Lower leg skin (tissue), 4 donors: ENCODE measurements at places on chromosomes 16 and 17. TPM values are rescaled to one million over a fixed set of nuclear protein-coding genes. Genes with fewer than 3 reads are reported as not detected.

- DNase-seq: no peak
These were observed 4.3 kb upstream of the PABPN1L start for GRCh38 chr16:88870608-88871348.

GRCh38 chr17:79269620-79270019 lies 195.0 kb downstream of the ENGASE start:
- no peak for DNase-seq

PPP4C gene
- total RNA-seq: 75.4 TPM

DNA sequence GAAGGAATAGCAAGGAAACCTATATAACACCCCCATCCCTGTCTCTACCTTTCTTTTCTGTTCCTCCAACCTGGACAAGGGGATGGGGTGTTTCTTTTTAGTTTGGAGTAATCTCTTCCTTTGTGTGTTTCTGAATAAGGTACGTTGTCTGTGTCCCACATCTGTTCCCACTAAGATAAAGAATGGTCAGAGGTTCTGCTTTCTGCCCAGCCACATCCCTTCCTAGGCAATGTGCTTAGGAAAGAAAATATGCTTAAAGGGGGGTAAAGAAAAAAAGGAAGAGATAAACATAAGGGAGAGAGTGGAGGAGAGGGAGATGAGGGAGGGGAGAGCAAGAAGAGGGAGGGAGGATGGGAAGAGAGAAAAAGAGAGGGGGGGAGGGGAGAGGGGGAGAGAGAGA lies 35.1 kb downstream of the SLC6A2 start:
- no peak for DNase-seq

DNA sequence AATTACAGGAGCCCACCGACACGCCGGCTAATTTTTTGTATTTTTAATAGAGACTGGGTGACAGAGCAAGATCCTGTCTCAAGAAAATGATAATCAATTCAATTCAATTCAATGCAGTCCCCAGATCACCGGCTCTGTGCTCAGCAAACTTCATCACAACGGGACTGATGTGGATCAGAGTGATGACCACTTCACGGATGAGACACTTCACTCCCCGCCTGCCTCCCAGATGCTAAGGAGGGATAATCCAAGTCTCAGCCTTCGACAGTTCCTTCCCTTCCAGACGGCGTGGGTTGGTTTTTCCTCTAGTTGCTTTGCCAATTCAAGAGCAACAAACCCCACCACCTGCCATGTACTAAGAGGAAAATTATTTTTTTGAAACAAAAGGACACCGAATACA lies 93.8 kb downstream of the ZDHHC7 start:
- no peak for DNase-seq

- DNase-seq: no peak
These were observed 16.2 kb upstream of the ASGR2 start for GRCh38 chr17:7130621-7131422.

NPIPA3 gene
- total RNA-seq: 1.6 TPM

DNA sequence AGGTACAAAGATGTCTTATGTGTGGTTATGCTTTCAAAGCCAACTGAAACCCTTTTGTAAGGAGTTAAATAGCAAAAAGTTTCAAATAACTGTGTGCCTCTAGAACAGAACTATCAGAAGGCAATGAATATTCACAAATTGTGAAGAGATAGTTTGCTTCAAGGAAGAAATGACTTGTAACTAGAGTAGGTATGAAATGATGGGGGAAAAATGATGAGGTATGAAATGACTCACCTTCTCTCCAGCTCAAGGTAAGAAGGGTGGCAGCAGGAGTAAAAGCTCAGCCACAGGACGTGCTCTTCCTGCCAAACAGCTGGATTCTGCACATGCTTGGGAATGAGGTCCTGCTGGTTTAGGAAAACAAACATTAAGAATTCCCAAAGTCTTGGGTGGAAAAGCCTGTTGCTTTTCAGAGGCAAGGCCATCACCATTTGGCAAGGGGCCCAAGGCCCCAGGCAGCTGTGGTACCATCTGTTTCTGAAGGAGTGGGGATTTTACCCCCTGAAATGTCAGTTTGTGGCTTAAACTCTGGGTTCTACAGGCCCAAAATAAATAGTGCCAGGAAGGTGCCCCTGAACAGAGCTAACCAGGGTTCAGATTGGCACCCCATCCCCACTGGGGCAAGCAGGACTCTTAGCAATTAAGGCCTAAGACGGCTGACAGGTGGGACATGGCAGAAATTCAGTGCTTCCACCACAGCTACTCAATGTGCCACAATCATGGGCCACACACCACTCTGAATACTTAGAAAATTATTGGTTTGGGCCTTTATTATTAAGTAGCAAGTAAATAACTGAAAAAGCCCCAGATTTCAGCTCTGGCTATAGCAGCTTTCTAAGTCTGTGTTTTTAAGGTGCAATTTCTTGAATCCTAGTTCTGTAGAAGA lies 13.3 kb downstream of the HERPUD1 start:
- no peak for DNase-seq

- DNase-seq: no peak
These were observed 18.2 kb upstream of the CMTM4 start for GRCh38 chr16:66714654-66715307.
